ENCODE measurements at places on chromosomes 16 and 17. TPM values are rescaled to one million over a fixed set of nuclear protein-coding genes. Genes with fewer than 3 reads are reported as not detected.

The CES3 gene
- total RNA-seq = 20.9 TPM

DNA sequence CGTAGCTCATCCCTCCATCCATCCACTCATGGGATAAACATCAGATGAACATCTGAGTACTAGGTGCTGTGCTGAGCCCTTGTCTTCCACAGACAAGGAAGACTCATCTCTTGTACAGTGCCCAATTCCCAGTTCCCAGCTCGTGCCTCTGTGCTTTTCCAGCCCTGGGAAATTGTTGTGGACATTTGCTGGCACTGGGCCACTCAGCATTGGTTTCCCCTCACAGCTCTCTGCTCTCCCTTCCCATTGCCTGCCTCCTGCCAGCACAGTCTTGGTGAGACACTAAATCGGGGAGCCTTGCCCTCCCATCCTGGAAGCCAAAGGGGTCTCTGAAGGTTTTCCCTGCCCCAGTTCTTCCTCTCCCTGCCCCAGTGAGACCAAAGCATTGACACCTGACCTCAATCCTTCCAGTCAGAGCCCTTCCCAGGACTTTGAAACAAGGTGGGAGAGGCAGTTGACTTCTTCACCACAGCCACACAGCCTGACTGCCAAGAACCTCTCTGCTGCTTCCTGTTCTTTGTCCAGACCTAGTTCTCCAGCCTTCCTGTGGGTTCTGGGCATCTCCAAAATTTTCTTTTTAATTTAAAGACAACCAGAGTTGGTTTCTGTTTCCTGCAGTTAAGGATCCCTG, 50.2 kb downstream of the WSB1 start:
- DNase-seq = no peak

- no peak for DNase-seq
Observed at GRCh38 chr16:49472598-49472997, 99.0 kb downstream of the C16orf78 start.

DNA sequence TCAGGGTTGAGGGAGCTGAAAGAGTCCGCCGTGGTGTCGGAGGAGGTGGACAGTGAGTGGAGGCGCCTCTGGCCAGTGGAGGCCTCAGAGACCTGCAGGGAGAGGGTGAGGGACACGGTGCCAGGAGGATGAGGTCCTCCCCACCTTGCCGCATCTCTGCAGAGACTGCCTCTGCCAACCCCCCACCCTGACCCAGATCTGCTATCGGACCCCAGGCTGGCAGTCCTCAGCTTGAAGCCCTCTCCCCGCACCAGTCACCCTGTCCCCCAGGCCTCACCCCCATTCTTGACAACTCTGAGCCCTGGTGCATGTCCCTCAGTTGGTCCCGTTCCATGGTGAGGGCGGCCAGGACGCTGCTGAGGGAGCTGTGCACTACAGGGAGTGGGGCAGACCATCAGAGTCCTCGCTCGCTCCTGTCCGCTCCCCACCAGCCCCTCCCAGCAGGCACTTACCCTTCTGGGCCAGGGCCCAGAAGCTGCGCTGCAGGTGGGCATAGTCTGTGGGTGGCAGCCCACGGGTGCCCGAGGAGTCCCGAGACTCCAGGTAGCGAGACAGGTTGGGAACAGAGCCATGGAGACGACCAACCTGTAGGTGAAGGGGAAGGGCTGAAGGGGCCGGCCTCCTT, 5.4 kb downstream of the OSBPL7 start:
- no peak for DNase-seq

- no peak for DNase-seq
Observed at GRCh38 chr16:67460168-67460567, 20.8 kb downstream of the ATP6V0D1 start.

DNA sequence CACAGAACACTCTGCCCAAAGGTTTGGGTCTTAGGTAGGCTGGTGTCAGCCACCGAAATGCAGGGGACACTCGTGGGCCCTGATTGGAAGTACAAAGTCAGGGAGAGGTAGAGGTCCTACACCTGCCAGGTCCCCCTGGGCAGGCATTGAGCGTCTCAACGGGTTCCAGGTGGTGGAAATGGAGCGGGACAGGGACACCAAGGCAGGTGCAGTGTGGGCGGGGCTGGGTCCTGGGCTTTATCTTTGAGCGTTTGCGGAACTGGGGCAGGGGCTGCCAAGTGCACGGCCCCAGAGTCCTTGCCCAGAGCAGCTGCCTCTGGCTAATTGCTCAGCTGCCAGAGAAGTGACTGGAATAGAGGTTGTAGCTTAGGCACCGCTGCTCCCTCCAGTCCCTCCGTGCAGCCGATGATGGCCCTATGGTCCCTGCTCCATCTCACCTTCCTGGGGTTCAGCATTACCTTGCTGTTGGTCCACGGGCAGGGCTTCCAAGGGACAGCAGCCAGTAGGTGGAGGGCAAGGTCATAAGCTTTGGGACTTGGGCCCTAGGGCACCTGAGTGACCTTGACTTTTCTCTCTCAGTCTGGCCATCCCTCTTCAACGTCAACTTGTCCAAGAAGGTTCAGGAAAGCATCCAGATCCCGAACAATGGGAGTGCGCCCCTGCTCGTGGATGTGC, at the start of gene ZACN:
ZACN (plus strand) TSS at position 323 of the 675 bp plus-strand sequence; CDS start at position 406, 83 bp downstream.
- no peak for DNase-seq

Data from Karpas-422 (cell line).